ENCODE measurements at places on chromosomes 12 and 14. TPM values are rescaled to one million over a fixed set of nuclear protein-coding genes. Genes with fewer than 3 reads are reported as not detected.

GRCh38 chr14:97517566-97518234, 720.5 kb downstream of the VRK1 start:
- no peak for DNase-seq

- DNase-seq, result no peak
Measured at GRCh38 chr14:90517076-90517841, 120.4 kb downstream of the CALM1 start.

GRCh38 chr14:106728611-106729010, 1202.2 kb downstream of the TMEM121 start:
- DNase-seq, result no peak

DNA sequence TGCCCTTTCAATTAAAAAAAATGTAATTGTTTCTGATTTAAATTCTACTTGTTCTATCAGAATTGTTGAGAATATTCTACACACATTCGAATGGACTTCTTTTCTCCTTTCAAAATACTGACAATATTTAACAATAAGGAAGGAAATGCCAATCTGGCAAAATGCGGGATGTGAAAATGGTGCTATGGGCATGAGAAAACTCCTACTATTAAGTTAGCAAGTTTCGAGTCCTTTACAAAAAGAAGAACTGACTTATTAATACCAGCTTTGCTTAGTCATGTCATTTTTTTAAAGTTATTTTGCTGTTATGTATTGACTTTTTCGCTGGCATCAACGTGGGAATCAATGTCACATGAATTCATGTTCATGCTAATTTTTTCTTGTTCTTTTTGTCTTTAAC, 31.7 kb upstream of the ARL1 start:
- no peak for DNase-seq

DNA sequence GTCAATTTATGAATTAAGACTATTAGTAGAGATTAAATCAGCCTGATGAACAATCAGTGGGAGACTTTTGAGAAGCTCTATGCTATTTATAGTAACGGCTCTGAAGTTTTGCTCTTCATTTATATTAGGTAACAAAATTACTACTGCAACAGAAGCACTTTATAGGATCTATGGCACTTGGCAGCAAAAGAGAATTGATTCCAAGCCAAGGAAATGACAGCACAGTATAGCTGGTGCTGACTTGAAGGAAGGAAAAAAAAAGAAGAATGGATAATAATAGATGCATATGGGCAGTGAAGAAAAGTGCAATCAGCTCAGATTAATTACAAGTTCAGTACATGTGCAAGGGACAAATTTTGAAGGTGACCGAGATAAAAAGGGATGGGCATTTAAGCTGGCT, 228.2 kb upstream of the PPFIA2 start:
- no peak for DNase-seq

DNA sequence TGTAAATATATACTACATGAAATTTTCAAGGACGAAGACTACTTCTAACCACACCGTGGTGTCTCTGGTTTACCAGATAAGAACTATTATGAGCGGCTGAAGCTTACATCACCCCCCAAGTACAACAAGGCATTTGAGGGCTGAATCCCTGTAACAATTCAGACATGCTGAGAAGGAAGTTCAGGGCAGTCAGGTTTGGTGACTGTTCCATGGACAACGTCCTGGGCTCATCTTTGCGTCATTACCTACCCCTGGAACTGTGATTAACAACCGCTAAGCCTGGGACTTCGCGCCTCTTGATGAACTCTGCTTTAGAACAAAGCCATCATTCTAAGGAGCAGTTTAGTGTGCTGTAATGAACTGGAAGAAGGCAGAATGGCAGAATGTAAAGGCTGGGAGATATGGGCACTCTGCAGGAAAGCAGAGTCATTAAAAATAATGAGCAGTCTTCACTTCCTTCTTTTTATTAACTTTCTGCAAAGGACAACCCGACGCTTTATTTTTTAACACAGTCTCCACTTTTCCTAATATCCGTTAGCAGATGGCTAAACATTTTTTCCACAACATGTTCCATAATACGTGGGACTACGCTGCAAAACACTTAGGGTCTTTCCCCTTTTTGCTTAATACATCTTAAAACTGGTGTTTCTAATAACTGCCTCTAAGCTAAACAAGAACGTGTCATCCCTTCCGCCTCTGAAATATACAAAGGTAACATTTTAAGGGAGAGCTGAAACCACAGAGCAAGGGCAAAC, 263.2 kb downstream of the ADAMTS20 start:
- DNase-seq, result no peak

DNA sequence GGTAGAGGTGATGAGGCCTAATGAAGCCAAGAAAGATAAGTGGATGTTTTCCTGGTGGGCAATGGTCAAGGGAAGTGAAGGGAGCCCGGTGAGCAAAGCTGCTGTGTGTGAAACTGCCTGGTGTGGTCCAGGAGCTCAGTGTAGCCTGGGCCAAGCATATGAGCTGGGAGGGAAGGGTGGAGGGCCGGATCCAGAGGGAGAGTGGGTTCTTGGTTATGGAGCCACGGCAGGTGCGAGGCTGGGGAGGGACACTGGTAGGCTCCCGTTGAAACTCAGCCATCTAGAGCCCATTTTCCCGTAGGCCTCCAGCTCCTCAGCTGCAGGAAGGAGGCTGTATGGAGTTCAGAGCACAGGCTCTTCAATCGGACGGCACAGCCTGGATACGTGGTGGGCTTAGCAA, 10.2 kb upstream of the CLMN start:
- DNase-seq, result no peak

DNA sequence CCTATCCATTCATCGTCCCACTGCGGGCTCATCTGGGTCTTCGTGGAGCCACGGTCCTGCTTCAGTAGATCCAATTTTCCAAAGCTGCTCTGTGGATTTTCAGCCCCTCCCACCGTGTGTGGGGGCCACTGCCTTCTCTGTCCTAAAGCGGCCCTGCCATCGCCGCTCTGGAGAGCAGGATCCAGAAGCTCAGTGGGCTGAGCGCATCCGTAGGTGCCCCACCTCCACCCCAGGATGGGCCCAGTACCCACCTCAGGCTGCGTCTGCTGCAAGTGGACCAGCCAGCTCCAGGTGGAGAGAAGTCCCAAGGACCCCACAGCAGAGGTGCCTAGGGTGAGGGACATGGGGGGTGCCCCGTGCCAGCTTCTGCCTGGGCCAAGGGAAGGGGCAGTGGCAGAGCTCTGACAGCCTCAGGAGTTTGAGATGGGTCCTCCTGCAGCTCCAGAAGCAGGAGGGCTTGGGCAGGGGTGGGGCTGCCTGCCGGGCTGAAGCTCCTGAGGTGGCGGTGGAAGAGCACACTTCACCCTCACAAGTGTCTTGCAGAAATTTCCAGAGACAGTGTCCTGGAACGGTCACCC, 148.1 kb upstream of the C14orf180 start:
- DNase-seq, result peak; percentile 39

DNA sequence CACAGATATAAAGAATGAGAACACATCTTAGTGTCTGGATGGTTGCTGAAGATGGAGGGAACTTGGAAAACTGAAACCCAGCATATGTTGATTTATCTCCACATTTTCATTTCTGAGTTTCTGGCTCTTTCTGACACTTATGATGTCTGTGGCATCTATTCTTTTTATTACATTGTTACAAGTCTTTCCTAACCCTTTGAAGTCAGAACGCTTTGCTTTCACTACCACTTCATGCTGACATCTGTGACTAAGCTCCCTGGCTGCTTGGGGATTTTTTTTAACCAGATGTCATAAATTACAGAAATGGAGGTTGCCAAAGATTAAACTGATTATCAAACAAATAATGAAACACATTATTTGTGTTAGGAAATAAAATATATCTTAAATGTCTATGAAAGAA, 188.7 kb downstream of the KITLG start:
- no peak for DNase-seq

DNA sequence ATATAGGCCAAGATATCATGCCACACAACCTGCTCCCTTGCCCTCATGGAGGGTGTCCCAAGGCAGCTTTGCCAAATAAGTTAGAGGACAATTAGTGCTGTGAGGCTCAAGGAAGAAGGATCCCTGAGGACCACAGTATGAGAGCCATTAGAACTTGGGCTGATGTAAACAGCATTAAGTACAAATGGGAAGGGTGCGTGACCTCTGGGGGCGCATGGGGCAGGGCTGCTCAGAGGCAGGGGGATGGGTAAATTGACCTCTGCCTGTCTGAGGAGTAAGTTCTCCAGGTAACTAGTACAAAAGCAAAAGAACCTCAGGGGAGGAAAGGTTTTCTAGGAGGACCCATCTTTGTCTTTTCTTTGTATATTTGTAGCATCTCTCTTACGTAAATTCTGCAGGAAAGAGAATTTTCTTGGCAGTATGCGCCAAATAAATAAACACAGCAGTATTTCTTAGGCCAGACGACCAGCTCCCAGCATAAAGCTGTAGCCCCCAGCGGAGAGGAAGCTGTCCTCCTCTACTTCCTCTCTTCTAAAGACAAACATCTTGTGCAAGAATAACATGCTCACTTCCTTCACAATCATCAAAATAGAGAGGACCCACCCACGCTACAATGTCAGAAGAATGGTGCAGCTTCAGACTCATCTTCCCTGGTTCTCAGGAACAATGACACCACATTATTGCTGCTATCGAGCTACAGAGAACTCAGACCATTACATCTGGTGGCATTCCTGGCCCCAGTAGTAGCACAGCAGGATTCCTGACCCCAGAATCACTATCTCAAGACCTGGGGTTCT, 16.4 kb upstream of the VWF start:
- no peak for DNase-seq

GRCh38 chr14:68789821-68790643, 2.8 kb downstream of the ZFP36L1 start:
- no peak for DNase-seq

DNA sequence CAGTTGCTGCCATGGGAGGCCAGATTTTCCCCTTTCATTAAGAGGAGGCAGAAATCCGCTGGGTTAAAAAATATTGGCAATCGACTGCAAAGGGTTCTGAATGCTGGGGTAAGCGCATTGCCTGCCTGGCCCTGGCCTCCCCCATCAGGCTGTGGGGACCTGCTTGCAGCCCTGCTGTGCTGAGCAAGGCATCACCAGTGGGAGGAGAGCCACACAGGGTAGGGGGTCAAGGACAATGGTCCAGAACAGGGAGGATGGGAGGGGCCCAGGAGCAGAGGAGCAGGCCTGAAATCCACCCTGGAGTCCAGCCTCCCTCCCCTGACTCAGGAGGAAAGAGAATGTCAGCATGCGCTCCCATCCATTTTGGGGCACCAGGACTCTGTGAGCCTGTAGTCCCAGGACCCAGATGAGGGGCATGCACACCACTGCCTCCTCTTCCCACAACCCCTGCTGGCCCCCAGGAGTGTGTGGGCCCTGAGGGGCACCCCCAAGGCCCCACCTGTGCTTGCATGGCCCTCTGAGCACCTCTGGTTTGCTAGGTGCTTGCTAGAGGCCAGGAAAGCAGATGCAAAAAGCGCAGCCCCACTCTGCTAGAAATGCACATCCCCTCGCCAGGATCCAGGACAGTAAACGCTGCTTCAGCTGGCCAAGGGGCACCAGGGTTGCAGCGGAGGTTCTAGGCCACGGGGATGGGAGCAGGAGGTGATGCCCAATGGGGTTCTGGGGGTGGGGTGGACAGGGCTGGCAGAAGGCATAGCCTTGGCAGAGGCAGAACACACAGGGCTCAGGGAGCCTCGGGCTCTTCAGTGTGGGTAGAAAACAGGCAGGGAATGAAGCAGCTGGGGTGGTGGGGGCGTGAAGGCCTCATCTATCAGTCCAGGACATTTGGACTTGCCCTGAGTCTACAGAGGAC, 14.6 kb downstream of the TESC start:
- no peak for DNase-seq

- DNase-seq, result no peak
Measured at GRCh38 chr14:66036547-66036946, 449.6 kb upstream of the CCDC196 start.

GRCh38 chr12:49990273-49990672, 17.5 kb downstream of the AQP6 start:
- no peak for DNase-seq

- no peak for DNase-seq
Measured at GRCh38 chr14:61034416-61035120, 53.5 kb downstream of the SLC38A6 start.

DNA sequence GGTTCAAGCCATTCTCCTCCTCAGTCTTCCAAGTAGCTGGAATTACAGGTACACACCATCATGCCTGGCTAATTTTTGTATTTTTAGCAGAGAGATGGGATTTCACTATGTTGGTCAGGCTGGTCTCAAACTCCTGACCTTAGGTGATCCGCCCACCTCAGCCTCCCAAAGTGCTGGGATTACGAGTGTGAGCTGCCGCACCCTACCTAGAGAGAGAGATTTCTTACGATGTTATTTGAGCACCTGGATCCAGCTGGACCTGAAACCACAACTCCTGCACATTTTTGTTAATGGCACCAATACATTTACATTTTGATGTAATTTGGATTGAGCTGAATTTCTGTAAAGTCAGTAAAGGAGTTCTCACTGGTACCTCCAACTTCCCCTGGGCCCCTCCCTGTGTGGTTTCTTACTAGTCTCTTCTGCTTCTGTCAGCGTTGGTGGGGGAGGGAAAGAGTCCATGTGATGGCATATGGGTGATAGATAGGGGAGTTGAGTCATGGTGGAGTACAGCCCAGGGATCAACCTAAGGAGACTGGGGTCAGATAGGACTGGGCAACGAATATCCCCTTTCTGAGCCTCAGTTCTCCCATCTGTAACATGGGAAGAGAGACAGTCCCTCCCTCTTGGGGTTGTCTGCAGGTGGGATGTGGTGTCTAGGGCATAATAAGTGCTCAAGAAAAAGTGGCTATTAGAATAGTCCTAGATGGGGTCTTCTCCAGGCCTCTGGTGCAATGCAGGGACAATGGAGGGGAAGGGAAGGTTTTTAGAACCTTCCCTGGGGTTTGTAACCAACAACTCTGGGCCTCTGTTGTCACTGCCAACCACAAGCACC, 83.3 kb upstream of the MED13L start:
- no peak for DNase-seq

DNA sequence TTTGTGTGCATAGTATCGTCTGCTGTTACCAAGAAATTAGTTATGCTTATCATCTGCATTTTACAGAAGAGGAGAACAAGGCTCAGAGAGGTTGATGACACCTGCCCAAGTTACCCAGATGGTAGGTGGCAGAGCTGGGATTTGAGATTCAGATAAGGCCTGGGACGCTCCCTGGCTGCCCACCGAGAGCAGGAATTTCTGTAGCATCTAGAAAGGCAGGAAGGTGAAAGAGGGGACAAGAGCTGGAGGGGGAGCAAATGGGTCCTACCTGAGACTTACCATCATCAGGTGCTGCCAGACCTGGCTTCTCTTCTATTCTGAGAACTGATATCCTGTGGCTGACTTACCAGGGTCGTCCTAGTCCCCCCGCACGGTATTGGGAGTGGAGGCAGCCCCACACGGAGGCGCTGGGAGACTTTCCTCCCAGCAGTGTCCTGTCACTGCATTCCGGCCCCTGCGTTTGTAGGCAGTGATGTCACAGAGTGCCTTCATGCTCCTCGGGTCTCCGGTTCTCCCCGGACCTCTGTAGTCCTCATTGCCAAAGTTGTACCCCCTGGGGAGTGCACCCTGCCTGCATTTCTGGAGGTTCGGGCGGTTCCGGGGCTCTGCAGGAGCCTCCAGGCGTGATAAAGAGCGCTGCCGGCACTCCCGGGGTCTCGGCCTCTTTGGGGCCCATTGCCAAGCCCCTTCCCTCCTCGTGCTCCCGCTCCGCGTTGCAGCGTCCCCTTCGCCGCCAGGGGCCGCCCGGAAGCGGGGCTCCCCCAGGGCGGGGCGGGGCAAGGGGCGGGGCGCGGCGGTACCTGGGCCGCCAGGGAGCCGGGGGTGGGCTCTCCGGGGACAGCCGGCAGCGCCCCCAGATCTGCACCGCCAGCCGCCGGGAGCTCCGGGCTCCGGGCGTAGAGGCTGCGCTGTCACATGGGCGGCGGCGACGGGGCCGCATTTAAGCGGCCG, at the start of gene CABP1:
Gene CABP1 (plus strand): TSS at position 856 of the 951 bp plus-strand sequence. CDS start 60 bp downstream, at position 916.
- no peak for DNase-seq

The SENP1 gene
- 19.2 TPM for total RNA-seq

The PLD4 gene
- total RNA-seq, result 0.06 TPM

The STXBP6 gene
- 47.3 TPM for total RNA-seq

The KRT78 gene
- total RNA-seq, result 2.1 TPM

The INSM2 gene
- total RNA-seq, result not detected

The PIWIL1 gene
- total RNA-seq, result not detected

Data from esophagus muscularis mucosa (tissue), 4 donors.